SJSA1 (cell line): ENCODE measurements at places on chromosomes 3 and 15. TPM values are rescaled to one million over a fixed set of nuclear protein-coding genes. Genes with fewer than 3 reads are reported as not detected.
A peak's percentile ranks its signal among the peaks of the same experiment; 100 is the strongest.

DNA sequence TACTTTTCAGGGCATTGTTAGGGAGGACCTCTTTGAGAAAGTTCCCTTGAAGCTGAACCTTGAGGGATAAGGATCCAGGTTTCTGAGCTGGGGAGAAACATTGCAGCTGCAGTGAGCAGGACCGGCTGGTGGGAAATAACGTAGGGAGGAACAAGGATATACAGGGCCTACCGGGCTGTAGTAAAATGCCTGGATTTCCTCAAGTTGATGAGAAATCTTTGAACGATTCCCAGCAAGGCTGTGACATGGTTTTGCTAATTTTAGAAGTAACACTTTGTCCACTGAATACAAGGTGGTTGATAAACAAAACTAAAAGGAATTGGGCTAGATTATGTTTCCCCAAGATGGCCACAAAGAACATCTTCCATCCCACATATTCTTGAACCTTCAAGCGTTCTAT is 137.0 kb upstream of the AGBL1 start:
- no peaks in the 10 kb centered on the region for H3K27me3 ChIP-seq
- H3K27ac ChIP-seq, result no peak overlapping the region
- no peaks in the 10 kb centered on the region for H3K36me3 ChIP-seq
- H3K4me3 ChIP-seq, result no peak overlapping the region

DNA sequence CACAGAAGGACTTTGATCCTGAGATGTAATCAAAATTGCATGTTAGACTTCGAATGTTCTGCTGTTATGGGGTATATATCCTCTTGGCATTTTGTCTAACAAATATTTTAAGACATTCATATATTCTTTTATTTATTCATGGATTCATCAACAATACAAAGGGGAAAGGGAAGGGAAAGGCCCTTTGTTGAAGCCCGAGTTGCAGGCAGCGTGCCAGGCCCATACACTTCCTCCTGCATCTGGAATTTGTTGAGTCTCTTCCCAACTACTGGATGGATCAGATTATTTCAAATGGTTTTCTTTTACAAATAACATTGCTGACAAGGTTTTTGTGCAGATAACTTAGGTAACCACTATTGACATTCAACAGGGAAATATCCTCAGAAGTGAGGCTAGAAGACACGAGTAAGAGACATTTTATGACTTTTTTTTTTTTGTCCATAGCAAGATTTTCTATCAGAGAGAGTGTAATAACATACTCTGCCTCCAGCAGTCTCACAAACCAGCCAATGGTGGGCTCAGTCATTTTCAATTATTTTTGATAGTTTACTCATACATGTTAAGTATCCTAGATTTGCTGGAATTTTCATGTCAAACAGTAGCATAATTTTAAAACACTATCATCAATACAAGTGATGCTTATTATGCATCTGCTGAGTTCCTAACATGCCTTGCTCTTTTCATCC is 94.3 kb downstream of the RPL39L start:
- H3K36me3 ChIP-seq, result no peaks in the 10 kb centered on the region
- no peaks in the 10 kb centered on the region for H3K27me3 ChIP-seq
- no peak for DNase-seq
- peaks cover 5% of the 10 kb centered on the region; the same call in 1 of the 2 replicates for H3K4me1 ChIP-seq

DNA sequence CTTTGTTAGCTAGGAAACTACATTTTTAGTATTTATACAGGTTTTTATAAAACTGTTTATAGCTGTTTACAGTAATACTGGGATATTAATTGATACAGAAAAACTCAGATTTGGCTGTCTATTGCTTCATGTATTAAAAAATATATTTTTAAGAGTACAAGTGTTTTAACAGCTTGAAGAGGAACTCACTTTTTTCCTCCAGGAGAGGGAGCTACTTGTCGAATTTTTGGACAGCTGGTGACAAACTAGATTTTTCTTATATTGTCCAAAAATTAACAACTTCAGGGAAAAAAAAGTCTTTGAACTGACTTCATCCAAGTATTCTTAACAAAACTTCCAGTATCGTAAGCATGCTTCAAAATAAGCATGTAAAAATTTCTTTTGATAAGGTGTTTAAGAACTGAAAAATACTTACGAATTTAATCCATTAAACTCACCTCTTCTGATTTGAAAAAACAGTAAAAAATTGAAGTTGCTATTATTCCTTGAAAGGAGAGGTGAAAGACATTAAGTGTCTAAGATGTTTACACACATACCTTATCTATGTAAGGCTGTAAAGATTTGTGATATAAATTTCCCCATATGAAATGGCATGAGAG is 4.0 kb downstream of the DIPK2A start:
- H3K27me3 ChIP-seq, result no peaks in the 10 kb centered on the region; the same call in 1 of the 2 replicates
- no peak overlapping the region for H3K4me3 ChIP-seq
- no peak for DNase-seq
- H3K27ac ChIP-seq, result no peak overlapping the region
- 0 out of 2 replicates have a peak, but pooled peaks cover 5% of the 10 kb centered on the region for H3K4me1 ChIP-seq
- no peaks in the 10 kb centered on the region for H3K36me3 ChIP-seq

GRCh38 chr15:80778964-80779657 is at the start of gene CEMIP:
TSS of gene CEMIP (plus strand) at chr15:80779370. CDS start at chr15:80873880, 94,510 bp downstream.
- no peak within 1 kb of the TSS for H3K27ac ChIP-seq
- H3K36me3 ChIP-seq, result no peaks in the 10 kb centered on the region
- peaks cover 38% of the 10 kb centered on the region for H3K27me3 ChIP-seq
- DNase-seq, result peak; percentile 64
- peaks cover 23% of the 10 kb centered on the region for H3K4me1 ChIP-seq
- peak within 1 kb of the TSS; percentile 35 for H3K4me3 ChIP-seq

GRCh38 chr3:105843994-105844393 is 24.8 kb downstream of the CBLB start:
- H3K36me3 ChIP-seq, result no peaks in the 10 kb centered on the region
- no peaks in the 10 kb centered on the region for H3K27me3 ChIP-seq
- H3K4me1 ChIP-seq, result no peaks in the 10 kb centered on the region
- no peak overlapping the region for H3K4me3 ChIP-seq
- no peak overlapping the region for H3K27ac ChIP-seq
- no peak for DNase-seq

DNA sequence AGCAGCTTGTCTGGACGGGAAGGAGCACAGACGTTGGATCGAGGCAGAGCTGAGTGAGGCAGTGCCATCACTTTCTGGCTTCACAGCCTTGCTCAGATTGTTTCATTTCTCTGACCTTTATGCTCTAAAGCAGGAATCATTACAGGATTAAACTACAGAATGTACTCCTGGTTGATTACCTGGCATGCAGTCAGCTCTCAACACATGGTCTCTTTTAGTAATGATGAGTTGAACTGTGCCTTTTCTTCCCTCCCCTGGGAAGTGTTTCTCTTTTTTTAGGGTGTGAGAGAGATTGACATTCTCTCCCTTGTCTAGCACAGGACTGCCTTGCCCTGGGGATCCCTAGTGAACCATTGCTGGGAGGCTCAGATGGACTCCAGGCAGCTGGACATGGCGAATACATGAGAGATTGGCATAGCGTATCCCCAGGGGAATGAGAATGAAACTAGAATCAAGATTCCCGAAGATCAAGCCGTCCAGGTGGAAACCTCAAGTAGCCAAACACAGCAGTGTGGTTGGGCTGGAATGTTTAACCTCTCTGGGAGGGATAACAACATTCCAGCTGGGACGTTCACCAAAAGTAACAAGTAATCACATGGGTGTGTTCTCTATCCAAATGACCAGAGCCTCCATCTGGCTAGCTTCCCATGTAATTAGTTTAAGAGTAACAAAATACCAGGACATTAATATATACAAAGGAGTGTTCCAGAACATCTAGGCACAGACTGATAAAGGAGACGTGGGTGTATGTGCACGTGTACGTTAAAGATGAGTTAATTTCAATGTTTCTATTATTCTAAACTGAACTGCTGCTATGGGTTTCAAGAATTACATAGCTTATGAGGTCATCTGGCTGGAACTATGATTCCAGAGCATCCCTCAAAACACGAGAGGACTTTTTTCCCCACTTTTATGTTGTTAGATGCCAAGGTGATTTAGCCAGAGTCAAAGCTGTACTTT is 118.6 kb upstream of the NR2E3 start:
- DNase-seq, result peak; percentile 89
- H3K27me3 ChIP-seq, result no peaks in the 10 kb centered on the region
- peak overlapping the region; percentile 69 for H3K27ac ChIP-seq
- no peaks in the 10 kb centered on the region for H3K36me3 ChIP-seq
- peaks cover 38% of the 10 kb centered on the region for H3K4me1 ChIP-seq

The HRH1 gene
- total RNA-seq, result 15.9 and 21.9 TPM in 2 replicates

The IMPG2 gene
- total RNA-seq, result 0.05 and 0.09 TPM in 2 replicates

- no peaks in the 10 kb centered on the region for H3K27me3 ChIP-seq
- H3K27ac ChIP-seq, result no peak overlapping the region
- H3K4me1 ChIP-seq, result no peaks in the 10 kb centered on the region
- DNase-seq, result no peak
Observed at GRCh38 chr3:155158346-155159037, 78.4 kb downstream of the MME start.

DNA sequence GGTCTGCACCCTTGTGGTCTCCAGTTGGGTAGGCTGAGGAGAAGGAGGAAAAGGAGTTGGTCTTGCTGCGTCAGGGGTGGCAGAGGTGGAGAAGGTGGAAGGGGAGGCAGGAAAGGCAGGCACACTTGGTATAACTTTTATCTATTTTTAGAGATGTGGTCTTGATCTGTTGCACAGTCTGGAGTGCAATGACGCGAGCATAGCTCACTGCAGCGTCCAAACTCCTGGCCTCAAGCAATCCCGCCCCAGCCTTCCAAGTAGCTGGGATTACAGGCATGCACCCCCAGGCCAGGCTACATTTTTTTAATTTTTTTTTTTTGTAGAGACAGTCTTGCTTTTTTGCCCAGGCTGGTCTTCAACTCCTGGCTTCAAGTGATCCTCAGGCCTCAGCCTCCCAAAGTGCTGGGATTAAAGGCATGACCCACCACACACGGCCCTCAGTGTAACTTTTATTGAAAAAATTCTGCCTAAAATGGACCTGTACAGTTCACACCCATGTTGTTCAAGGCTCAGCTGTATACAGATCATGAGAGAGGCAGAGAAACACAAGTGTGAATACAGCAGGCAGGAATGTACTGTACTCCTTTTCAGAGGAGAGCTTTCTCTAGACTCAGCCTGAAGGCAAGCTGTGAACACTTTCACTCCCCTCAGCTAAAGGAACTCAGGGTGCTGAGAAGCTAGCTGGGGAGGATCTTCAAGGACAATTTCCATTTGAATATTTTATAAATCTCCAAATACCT is 2.1 kb upstream of the RHOV start:
- no peaks in the 10 kb centered on the region for H3K36me3 ChIP-seq
- no peak overlapping the region for H3K4me3 ChIP-seq
- H3K27me3 ChIP-seq, result peaks cover 12% of the 10 kb centered on the region
- DNase-seq, result no peak
- no peak overlapping the region for H3K27ac ChIP-seq

DNA sequence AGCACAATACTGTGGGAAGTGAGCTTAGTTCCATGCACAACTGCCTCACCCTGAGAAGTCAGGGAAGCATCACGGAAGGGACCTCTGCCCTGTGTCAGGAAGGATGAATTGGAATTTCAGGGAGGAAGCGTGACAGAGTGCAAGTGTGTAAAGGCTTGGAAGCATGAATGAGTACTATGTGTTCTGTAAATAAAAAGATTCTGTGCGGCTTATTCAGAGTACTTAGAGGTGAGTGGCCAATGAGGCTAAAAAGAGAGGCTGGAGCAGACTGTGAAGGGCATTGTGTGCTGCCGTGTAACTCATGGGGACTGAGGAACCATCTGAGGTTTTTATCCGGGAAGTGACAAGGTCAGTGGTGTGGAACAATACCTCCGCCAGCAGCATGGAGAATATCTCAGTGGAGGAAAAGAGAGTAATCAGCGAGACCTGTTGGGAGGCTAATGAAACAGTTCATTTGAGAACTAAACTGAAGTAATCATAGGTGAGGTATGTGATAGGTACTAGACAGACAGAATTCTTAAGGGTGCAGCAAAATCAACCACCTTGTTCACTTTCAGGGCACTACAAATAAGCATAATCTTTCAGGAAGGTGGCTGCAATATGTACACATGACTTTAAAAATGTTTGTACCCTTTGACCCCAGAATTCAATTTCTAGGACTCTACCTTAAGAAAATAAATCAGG is 64.9 kb upstream of the SPRED1 start:
- H3K27me3 ChIP-seq, result no peaks in the 10 kb centered on the region; the same call in 1 of the 2 replicates
- no peak overlapping the region for H3K27ac ChIP-seq
- no peak for DNase-seq
- H3K4me1 ChIP-seq, result no peaks in the 10 kb centered on the region
- H3K4me3 ChIP-seq, result no peak overlapping the region
- no peaks in the 10 kb centered on the region for H3K36me3 ChIP-seq

- no peak for DNase-seq
- no peaks in the 10 kb centered on the region for H3K4me1 ChIP-seq
- H3K36me3 ChIP-seq, result peaks cover 19% of the 10 kb centered on the region
- H3K4me3 ChIP-seq, result no peak overlapping the region
Observed at GRCh38 chr3:14194865-14195264, 16.2 kb downstream of the LSM3 start.

- H3K4me3 ChIP-seq, result no peak overlapping the region
- no peaks in the 10 kb centered on the region for H3K4me1 ChIP-seq
- H3K27ac ChIP-seq, result no peak overlapping the region
- H3K27me3 ChIP-seq, result no peaks in the 10 kb centered on the region
- H3K36me3 ChIP-seq, result peaks cover 100% of the 10 kb centered on the region
Observed at GRCh38 chr3:53229606-53230005, 26.2 kb downstream of the TKT start.

DNA sequence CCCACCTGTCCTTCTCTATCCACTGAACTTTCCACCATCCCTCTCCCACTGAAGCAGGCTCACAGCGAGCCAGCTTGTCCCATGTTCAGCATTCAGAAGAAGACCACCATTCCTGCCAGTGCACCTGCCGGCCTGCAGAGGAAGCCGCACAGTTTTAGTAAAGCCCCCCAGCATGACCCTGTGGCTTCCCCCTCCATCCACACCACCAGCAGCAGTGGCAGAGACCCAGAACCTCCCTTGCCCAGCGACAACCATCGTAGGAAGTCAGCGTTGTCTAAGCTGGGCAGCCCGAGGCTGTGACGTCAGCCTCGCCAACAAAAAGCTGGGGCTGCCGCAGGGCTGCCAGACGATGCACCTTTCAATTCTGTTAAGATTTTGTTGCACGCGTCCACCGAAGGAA is 66.6 kb upstream of the TAMM41 start:
- H3K4me3 ChIP-seq, result no peak overlapping the region
- no peak overlapping the region for H3K27ac ChIP-seq
- H3K4me1 ChIP-seq, result no peaks in the 10 kb centered on the region
- H3K27me3 ChIP-seq, result no peaks in the 10 kb centered on the region

GRCh38 chr3:123508178-123508577 is 59.3 kb upstream of the ADCY5 start:
- H3K4me1 ChIP-seq, result no peaks in the 10 kb centered on the region
- H3K4me3 ChIP-seq, result no peak overlapping the region
- DNase-seq, result no peak
- no peaks in the 10 kb centered on the region for H3K27me3 ChIP-seq
- no peak overlapping the region for H3K27ac ChIP-seq
- H3K36me3 ChIP-seq, result no peaks in the 10 kb centered on the region

- DNase-seq, result no peak
- H3K27ac ChIP-seq, result no peak overlapping the region
- H3K4me3 ChIP-seq, result no peak overlapping the region
- H3K4me1 ChIP-seq, result no peaks in the 10 kb centered on the region
Observed at GRCh38 chr15:72866866-72867616, 83.5 kb upstream of the ADPGK start.

GRCh38 chr3:175457301-175457700 is 598.2 kb downstream of the NAALADL2 start:
- H3K4me1 ChIP-seq, result no peaks in the 10 kb centered on the region
- no peaks in the 10 kb centered on the region for H3K36me3 ChIP-seq
- no peak for DNase-seq
- H3K27me3 ChIP-seq, result no peaks in the 10 kb centered on the region; the same call in 1 of the 2 replicates
- no peak overlapping the region for H3K27ac ChIP-seq

GRCh38 chr3:13559764-13560525 is 11.0 kb downstream of the FBLN2 start:
- H3K4me3 ChIP-seq, result no peak overlapping the region
- no peaks in the 10 kb centered on the region for H3K4me1 ChIP-seq
- DNase-seq, result no peak
- H3K27ac ChIP-seq, result no peak overlapping the region
